ENCODE measurements at places on chromosomes 13 and 19.
A peak's percentile ranks its signal among the peaks of the same experiment; 100 is the strongest.

DNA sequence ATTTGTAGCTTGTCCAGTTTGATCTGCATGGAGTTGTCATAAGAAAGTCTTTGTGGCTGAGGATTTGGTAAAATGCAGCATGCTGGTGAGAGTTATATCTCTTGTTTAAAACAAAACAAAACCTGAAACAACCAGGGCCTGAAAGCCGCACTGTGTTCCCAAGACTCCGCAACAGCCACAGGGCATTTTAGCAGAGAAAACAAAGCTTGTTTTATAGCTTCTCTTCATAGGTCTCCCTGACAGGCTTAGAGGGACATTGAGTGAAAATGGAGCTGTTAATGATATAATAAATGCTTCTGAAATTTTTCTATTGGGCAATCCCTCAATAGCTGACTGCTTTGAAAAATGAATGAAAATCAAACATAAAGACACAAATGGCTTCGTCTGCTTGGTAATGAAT, 148.7 kb upstream of the RNF113B start:
- DNase-seq = no peak

- DNase-seq = no peak
Observed at GRCh38 chr19:8611877-8612806, 1.6 kb upstream of the ADAMTS10 start.

- DNase-seq = no peak
Observed at GRCh38 chr19:8255426-8256125, 46.4 kb downstream of the CERS4 start.

GRCh38 chr13:37954191-37954590, 84.6 kb upstream of the TRPC4 start:
- DNase-seq = no peak

GRCh38 chr13:110869805-110870706, 44.8 kb downstream of the ANKRD10 start:
- peak; percentile 39 for DNase-seq

DNA sequence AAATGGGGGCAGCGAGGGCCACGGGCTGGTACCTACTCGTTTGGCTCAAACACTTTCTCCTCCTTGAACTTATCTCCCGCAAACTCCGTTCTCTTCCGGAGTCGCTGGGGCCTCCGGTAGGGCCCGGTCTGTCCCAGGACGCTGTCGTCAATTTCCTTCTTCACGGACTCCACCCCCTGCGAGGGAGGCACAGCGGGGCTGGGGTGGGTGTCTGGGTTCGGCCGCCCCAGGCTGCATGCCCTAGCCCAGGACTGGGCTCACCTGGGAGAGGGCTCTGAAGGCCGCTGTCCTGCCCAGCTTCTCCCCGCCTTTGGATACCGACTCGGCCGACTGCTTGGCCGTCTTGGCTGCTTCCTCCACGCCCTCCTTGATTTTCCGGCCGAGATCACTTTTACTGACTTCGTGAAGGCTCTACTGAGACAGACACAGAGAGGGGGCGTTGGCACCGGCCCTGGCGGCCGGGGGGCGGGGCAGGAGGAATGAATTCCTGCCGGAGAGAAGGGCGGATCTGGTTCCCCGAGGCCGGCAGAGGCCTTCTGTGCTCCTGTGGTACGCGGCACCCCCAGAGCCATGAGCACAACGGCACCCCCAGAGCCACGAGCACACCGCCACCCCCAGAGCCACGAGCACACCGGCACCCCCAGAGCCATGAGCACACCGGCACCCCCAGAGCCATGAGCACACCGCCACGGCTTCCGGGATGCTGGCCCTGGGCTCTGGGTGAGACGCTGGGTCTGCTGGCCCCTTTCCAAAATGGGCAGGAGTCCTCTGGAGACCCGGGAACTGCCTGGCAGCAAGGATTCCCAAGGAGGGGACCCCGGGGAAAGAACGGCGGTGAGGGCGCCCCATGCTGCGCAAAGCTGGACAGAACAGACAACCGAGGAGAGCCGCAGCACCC, 8.1 kb upstream of the CTXN1 start:
- no peak for DNase-seq

DNA sequence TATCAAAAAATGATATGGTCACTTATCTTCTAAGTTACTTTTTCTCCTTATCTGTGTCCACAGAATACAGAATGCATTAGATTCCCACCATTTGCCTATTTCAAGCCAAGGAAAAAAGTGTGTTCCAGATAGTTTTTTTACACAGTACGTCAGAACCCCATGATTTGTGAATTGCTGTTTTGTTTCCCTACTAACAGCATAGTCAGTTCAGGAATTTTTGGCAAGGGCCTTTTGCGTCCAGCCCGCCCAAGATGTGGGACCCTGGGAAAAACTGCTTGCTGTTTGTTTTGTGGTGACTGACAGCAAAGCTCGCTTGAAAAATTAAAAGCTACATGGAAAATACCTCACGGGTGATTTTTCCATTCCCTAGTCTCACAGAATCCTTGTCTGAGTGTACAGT, 20.4 kb upstream of the FAM216B start:
- no peak for DNase-seq

Measured in SK-N-DZ (cell line).